Smooth muscle cell of bladder (primary cell): ENCODE measurements at places on chromosomes 3 and 15. TPM values are rescaled to one million over a fixed set of nuclear protein-coding genes. Genes with fewer than 3 reads are reported as not detected.

The HCN4 gene
- not detected in 2 replicates for total RNA-seq

The SERINC4 gene
- 0.09 TPM in 1 of 2 replicates, not detected in the other for total RNA-seq

The PARP15 gene
- 0.09 and 0.14 TPM in 2 replicates for total RNA-seq

The FAM174B gene
- 1.4 and 2.1 TPM in 2 replicates for total RNA-seq

The PLCL2 gene
- total RNA-seq, result 5.7 and 7.4 TPM in 2 replicates

The ENTPD3 gene
- total RNA-seq, result 0.09 and 0.14 TPM in 2 replicates

The GSK3B gene
- 28.8 and 31.1 TPM in 2 replicates for total RNA-seq
